ENCODE measurements at places on chromosomes 2 and 18.

GRCh38 chr2:152466980-152467676 lies 132.2 kb downstream of the FMNL2 start:
- no peak for DNase-seq

GRCh38 chr2:26503231-26503880 lies 25.4 kb upstream of the OTOF start:
- DNase-seq, result peak; percentile 37

DNA sequence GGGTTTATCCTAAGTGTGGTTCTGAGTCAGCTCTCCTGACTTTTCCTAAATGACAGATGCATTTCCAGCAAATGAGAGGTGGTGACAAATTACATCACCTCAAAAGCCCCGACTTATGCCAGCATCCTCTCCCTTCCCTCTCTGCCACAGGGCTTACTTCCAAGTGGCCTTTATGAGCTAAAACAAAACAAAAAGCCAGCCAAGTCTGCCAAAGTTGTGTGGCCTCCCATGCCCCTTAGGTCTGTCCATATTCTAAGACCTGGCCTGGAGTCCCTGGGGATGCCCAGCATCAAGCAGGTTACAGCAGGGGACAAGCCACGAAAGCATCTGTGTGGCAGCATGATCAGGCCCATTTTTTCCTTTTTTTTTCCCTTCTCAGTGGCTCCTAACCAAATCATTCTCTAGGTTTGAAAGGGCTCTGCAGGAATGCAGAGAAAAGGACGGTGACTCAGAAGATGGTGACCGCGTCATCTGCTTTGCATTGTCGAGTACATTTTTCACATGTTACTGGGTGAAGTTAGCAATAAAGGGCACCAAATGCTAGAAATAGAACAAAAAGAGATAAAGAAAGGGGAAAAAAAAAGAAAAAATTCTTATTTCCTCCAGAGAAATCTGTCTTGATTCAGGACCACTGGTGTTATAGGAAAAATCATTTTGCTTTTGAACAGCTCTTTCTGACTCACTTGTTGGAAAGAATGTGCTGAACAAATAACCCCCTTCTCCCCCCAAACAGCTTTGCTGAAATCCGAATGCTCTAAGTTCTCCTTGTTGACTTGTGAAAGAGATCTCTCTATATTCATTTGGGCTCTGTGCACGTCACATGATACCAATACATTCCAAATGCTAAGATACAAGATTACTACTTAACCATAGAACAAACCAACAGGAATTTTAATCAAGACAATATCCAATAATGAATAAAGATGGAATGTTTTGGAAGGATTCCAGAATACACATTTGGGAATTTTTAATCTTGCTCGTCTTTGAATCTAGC lies 178.7 kb downstream of the EN1 start:
- peak; percentile 80 for DNase-seq

GRCh38 chr2:85748039-85748734 lies 5.6 kb upstream of the ATOH8 start:
- DNase-seq, result no peak

DNA sequence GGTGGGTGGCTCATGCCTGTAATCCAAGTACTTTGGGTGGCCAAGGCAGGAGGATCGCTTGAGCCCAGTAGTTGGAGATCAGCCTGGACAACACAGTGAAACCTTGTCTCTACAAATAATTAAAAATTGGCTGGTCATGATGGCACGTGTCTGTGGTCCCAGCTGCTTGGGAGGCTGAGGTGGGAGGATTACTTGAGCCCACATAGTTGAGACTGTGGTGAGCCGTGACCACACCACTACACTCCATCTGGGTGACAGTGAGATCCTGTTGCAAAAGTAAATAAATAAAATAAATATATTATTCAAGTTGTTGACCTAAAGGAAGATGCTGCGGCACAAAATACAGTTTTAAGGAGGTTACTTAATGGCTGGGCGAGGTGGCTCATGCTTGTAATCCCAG lies 72.7 kb downstream of the LAMA3 start:
- no peak for DNase-seq

DNA sequence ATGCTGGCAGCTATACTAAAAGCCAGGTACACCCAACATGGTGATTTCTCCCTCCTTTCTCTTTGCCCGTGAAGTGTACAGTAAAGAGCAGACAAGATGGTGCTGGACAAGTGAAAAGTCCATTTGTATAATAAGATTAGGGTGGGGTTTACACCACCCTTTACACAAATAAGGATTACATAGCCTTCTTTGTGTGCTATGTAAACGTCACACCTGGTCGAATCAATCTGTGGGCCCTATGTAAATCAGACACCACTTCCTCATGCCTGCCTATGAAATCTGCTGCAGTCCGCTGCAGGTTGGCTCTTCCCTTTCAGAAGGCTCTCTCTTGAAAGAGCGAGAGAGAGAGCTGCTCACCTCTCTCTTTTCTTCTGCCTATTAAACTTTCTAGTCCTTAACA lies 1054.3 kb upstream of the SLC39A10 start:
- no peak for DNase-seq
